ENCODE measurements at places on chromosomes 4 and X.

GRCh38 chr4:105546086-105546485 is 6.3 kb upstream of the ARHGEF38 start:
- DNase-seq = no peak

GRCh38 chr4:148016063-148016637 is 284.3 kb downstream of the ARHGAP10 start:
- DNase-seq = no peak

GRCh38 chr4:145340071-145340675 is 141.5 kb upstream of the SMAD1 start:
- no peak for DNase-seq

DNA sequence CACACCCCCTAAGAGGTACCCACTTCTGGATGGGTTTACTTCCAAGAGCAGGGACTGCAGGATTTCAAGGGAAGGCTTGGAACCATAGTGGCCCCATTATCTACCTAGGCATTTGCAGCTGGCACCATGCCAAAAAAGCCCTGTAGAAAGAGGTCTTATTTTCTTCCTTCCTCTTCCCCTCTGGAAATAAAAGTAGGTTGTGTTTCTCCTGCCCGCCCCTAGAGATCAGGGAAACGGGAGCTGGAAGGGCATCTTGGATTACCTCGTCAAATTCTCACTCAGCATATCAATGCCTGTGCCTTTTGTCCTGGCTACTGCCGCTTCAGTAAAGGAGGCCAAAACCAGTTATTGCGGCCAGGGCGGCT is 1.6 kb downstream of the SCD5 start:
- DNase-seq = no peak

DNA sequence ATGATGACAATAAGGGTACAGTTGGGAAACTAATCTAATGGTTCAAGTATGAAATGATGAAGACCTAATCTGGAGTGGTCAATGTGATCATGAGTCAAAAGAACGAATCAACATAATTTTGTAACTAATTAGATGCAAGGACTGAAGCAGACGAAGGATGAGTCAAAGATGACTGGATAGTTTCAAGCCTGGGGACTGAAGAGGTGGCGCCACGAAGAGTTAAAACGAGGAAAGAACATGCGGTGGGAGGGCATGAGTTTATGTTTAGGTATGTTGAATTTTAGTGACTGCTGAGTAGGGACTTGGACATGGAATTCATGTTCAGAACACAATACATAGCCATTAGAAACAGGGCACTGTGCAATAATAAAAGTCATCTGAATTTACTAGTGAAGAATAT is 221.5 kb upstream of the FAM241A start:
- DNase-seq = no peak

DNA sequence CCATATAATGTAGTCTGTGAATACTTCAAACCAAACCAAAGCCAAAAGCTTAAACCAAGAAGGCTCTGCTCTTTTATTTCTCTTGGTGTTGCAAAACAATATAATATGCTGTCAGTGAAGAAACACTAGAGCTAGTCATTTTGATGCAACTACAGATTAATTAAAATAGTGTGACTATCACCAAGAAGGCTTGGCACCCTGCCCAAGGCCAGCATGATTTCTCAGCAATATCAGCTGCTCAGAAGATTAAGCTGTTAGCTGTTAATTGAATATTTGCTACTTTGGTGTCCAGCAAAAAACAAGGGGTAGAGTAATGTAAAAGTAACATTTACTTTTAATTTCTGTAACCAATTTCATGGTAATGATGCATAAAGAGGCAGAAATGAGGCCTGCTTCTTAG is 104.9 kb upstream of the PRPS2 start:
- no peak for DNase-seq

DNA sequence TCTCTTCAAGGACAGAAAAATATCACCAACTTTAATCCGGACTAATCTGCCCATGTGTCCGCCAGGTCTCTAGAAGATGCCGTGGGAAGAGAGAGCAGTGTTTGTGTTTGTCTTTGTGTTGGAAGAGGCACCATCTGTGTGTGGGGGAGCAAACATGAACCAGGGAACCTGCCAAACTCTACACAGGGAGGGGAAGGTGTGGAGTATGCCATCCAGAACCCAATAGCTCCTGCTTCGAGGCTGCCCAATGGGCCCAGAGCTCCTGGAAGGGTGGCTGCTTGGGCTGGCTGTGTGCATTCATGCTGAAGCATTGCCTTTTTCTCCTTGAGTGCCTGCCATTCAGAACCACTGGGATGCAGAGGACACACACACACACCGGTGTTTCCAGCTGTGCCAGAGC is 536.2 kb downstream of the MID1IP1 start:
- DNase-seq = no peak

GRCh38 chr4:155751569-155751968 is 7.3 kb upstream of the GUCY1B1 start:
- DNase-seq = no peak

- no peak for DNase-seq
These were observed 161.1 kb upstream of the NAP1L5 start for GRCh38 chr4:88858752-88859151.

DNA sequence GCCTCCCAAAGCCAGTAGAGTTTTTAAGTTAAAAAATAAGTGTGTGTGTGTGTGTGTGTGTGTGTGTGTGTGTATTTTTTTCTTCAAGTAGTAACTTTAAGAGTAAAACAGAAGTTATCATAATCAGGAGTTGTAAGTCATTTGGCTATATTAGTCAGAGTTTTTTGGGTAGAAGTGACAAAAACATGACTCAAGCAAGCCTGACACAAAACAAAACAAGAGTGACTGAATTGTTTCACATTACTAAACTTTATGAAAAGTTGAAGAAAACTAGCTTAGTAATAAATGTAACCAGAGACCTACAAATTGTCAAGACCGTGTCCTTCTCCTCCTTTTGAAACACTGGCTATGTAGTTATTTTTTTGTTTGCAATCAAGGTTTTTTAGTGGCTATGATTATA is 738.0 kb upstream of the PITX2 start:
- no peak for DNase-seq

DNA sequence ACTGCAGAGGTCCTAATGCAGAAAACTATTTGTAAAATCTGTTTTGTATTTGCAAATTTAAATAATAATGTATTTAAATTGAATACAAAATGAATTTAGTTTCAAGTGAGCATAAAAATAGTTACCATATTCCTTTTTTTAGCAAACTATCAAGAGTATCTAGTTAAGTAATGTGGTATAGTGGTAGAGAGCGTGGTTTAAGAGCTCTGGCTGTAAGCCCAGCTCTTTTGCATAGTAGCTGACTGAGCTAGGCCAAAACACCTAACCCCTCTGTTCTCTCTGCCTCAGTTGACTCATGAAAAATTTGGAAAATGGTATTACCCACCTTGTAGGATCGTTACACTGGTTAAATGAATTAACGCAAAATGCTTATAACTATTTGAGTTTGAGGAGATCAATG is 18.1 kb upstream of the ADAD1 start:
- DNase-seq = no peak

GRCh38 chr4:107977966-107978705 is 11.6 kb upstream of the HADH start:
- no peak for DNase-seq

GRCh38 chrX:54166915-54167314 is 16.1 kb downstream of the FAM120C start:
- no peak for DNase-seq

DNA sequence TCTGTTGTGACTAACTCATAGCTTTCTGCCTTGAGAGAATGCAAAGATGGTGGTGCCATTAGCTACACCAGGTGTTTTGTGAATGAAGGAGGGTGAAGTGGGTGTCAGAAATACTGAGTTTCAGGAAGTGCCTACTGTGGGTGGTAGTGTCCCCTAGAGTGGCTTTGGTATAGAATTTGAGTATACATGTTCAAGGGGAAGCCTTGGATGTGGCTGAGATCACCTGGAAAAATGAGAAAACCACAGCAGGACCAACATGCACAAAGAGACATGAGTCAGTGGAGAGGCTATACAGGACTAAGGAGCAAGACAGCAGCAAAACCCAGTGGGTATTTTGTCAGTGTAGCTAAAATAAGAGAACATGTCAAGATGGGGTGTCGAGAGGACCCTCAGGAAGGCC is 204.3 kb upstream of the TBL1X start:
- DNase-seq = no peak

- no peak for DNase-seq
These were observed 710 bp downstream of the PRKG2 start for GRCh38 chr4:81214144-81214880.

DNA sequence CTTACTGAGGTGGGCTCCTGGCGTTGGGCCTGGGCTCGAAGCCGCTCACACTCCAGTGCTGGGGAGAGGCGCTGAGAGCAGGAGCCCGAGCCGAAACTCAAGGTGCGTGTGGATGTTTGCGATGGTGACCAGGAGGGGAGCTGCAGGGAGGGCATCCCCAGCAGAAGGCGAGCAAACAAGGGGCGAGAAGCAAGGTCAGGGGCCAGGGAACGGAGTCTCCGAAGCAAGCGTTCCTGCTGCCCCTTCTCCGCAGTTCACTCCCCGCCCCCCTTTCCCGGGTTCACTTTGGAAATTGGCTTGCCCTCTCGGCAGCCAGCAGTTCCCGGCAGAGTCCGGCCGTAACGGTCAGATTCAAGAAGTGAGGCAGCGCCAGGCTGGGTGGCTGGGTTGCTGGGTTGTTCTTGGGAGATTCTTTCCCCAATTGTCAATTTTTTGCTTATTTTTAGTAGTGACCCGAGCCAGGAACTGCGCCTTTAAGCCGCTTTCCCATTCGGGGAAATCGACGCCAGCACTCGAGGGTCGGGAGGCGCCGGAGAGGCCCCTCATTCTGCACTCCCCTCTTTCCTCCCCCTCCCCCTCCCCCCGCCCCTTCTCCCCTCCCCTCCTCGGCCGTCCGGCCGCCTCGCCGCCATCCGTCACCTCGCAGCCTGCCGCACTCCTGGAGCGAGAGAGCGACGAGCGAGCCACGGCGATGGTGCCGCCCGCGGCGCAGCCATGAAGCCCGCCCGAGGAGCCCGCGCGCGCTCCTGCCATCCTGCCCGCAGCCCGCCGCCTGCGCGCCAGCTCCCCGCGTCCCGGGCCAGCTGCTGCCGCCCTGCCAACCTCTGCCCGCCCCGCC is at the start of gene FRMPD3:
Gene FRMPD3, plus strand, starts transcription at position 655 of the 838 bp plus-strand sequence. CDS start 76,937 bp downstream, outside the sequence.
- no peak for DNase-seq

DNA sequence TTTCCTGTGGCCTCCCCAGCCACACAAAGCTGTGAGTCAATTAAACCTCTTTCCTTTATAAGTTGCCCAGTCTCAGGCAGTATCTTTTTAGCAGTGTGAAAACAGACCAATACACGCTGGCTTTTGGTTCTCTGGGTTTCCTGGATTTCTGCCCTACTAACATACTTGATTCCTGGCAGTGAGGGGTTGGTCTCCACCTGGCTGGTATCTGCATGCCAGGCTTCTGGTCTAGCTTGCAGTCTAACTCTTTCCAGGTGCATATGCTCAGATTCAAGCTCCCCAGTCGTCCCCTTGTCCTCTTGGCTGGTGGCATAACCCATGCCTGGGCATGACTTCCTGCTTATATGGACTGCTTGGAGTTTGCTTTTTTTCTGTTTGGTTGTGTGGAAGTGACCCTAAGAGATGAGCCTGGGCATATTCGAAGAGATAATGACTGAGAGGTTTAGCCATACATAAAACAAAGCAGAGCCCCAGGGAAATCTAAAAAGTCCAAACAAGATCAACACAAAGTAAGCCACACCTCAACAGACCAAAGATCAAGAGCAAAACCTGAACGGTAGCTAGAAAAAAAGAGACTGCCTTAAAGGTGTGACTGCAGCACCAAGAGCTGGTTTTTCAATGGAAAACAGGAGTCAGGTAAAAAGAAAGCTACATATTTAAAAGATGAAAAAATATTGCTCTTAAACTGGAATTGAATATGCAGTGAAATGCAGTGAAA is 102.1 kb upstream of the STS start:
- DNase-seq = no peak

DNA sequence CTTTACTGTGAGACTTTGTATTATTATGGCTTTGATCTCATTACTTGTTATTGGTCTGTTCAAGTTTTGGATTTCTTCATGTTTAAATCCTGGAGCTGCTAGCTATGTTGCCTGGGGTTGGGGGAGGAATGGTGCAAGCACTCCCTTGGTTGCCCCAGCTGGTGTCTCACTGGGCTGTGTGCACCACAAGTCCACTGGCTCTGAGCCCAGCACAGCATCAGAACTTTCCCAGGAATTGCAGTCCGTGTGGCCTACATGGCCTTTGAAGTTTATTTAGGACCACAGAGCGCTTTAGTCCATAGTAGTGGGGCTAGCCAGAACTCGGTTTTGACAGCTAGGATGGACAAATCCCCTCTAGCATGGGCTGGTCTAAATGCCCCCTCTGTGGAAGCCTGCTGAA is 278.8 kb upstream of the RPS6KA3 start:
- DNase-seq = no peak

GRCh38 chrX:151624677-151625076 is 61.2 kb downstream of the PASD1 start:
- DNase-seq = no peak

- DNase-seq = no peak
These were observed 110.6 kb upstream of the FSTL5 start for GRCh38 chr4:162274354-162274753.

DNA sequence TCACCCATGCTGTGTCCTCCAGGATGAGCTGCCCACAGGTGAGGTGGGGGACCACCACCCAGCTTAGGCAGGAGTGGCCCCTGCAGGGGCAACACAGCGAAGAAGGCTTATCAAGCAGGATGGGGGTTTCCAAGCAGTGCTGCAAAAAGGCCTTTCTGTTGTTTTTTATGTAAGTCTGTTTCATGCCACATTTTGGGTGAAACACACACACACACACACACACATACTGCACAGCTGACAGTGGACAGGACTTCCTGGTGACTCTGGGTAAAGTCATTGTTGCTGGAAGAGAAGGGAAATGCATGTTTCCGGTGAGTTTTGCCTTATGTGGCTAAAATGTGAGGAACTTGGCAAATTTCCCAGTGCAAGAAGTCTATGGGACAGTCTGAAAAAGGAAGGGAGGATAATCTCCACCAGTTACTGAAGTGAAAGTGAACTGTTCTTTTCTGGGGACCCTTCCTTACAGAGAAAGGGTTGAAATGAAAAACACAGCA is 119.2 kb downstream of the IRF2 start:
- no peak for DNase-seq

GRCh38 chr4:64200001-64200555 is 209.2 kb downstream of the TECRL start:
- DNase-seq = no peak

Measured in GM12891 (cell line).